ENCODE measurements at places on chromosomes 1 and 21. TPM values are rescaled to one million over a fixed set of nuclear protein-coding genes. Genes with fewer than 3 reads are reported as not detected.

PCP4 gene
- total RNA-seq: not detected

- H3K36me3 ChIP-seq: no peaks in the 10 kb centered on the region
- H3K4me3 ChIP-seq: no peak overlapping the region
- no peaks in the 10 kb centered on the region for H3K4me1 ChIP-seq
- no peaks in the 10 kb centered on the region for H3K27me3 ChIP-seq
- no peak for DNase-seq
- no peak overlapping the region for H3K27ac ChIP-seq
Measured at GRCh38 chr1:207605444-207606361, 39.2 kb upstream of the CR1L start.

DNA sequence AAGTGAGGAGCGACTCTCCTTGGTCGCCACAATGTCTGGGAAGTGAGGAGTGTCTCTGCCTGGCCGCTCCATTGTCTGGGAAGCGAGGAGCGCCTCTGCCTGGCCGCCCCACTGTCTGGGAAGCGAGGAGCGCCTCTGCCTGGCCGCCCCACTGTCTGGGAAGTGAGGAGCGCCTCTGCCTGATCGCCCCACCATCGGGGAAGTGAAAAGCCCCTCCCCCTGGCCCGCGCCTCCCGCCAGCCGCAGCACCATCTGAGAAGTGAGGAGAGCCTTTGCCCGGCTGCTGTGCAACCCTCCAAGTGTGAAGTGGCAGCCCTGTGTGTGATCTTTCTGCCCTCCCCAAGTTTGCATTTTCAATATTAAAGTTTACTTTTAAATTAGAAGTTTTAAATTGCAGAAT, 95.0 kb upstream of the PPP2R5A start:
- DNase-seq: no peak
- H3K4me1 ChIP-seq: peaks cover 16% of the 10 kb centered on the region

GRCh38 chr1:97824200-97824599, 96.6 kb downstream of the DPYD start:
- H3K4me3 ChIP-seq: no peak overlapping the region
- H3K4me1 ChIP-seq: no peaks in the 10 kb centered on the region
- H3K27ac ChIP-seq: no peak overlapping the region

- no peaks in the 10 kb centered on the region for H3K27me3 ChIP-seq
- H3K4me1 ChIP-seq: peaks cover 11% of the 10 kb centered on the region
- no peak overlapping the region for H3K27ac ChIP-seq
- peaks cover 22% of the 10 kb centered on the region for H3K36me3 ChIP-seq
- DNase-seq: no peak
Measured at GRCh38 chr1:223621312-223621734, 44.2 kb downstream of the CAPN8 start.

GRCh38 chr1:26291433-26291832, 11.5 kb downstream of the SH3BGRL3 start:
- no peak for DNase-seq
- no peak overlapping the region for H3K4me3 ChIP-seq
- no peaks in the 10 kb centered on the region for H3K4me1 ChIP-seq
- no peaks in the 10 kb centered on the region for H3K27me3 ChIP-seq
- H3K27ac ChIP-seq: no peak overlapping the region

GRCh38 chr21:45854690-45855247, 126.8 kb upstream of the COL6A1 start:
- no peaks in the 10 kb centered on the region for H3K36me3 ChIP-seq
- no peak for DNase-seq
- H3K4me3 ChIP-seq: no peak overlapping the region
- peaks cover 56% of the 10 kb centered on the region for H3K27me3 ChIP-seq

DNA sequence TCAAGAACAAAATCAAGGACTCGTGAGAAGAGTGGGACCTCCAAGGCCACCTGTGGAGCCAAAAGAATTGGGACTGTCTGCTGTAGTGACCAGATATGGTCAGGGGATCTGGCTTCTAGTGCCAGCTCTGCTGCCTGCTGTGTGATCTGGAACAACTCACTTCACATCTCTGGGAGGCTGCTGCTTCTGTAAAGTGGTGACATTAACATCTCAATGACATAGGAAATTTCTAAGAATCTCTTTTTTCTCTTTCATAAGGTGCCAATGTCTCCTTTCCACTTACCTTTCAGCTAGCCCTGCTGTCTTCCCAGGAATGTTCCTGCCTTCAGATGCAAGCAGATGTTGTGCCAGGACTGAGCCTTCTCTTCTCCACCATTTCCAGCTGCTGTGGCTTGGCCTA, 5.0 kb upstream of the SRSF4 start:
- H3K27ac ChIP-seq: peak overlapping the region; percentile 22
- DNase-seq: no peak
- H3K36me3 ChIP-seq: peaks cover 9% of the 10 kb centered on the region
- H3K27me3 ChIP-seq: no peaks in the 10 kb centered on the region
- H3K4me3 ChIP-seq: no peak overlapping the region

NGF gene
- not detected for total RNA-seq

- H3K4me3 ChIP-seq: peak within 1 kb of the TSS; percentile 80
- H3K4me1 ChIP-seq: peaks cover 54% of the 10 kb centered on the region
- H3K36me3 ChIP-seq: peaks cover 27% of the 10 kb centered on the region
- peak within 1 kb of the TSS; percentile 57 for H3K27ac ChIP-seq
Measured at GRCh38 chr1:209674957-209675564, at the start of gene G0S2. Gene G0S2 (plus strand): TSS chr1:209675412. CDS start chr1:209675685, 273 bp downstream.

DNA sequence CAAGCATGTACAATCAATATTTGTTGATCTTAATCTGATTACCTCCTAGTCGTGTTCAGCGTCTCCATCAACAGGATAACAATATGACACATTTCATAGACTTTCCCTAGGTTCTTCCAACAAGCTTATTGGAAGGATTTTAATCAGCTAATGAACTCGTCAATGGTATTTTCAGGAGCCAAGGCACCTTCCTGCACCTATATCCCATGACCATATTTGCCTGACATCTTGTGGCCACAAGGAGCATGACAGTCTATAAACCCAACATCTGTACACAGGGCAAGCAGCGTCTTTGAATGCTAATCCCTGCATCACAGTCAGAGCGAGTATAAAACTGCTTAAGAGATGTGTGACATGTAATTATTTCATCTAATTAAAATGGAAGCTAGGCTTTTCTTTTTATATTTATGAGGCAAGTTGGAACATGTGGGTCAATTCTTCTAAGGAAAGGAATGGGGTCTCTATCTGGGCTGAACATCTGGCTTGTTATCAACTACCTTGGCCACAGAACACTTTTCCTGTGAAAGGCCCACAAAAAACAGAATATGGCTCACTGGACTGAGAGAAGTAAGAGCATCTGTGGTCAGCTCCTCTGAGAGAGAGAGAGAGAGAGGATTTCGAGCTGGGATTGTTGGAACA, 388.8 kb downstream of the NTNG1 start:
- H3K27me3 ChIP-seq: no peaks in the 10 kb centered on the region
- H3K27ac ChIP-seq: no peak overlapping the region
- no peaks in the 10 kb centered on the region for H3K4me1 ChIP-seq
- H3K36me3 ChIP-seq: no peaks in the 10 kb centered on the region
- H3K4me3 ChIP-seq: no peak overlapping the region
- DNase-seq: peak; percentile 9

DIO1 gene
- not detected for total RNA-seq

DNA sequence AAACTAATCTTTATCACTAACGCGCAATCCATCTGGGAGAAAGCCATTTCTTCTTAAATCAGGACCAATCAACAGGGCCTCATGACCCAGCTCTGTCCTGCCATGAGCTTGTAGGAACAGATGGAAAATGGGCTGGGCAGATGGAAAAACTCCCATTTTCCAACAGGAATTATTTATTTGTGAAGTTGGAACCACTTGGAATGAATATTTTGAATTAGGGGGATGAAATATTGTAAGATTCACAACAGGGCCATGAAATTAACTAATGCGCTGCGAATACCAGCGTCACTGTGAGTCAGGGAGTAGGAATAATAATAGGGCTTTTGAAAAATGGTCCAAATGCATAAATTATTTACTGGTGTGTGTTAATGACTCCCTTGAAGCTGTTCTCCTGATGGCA, 53.1 kb upstream of the CYP2J2 start:
- no peaks in the 10 kb centered on the region for H3K36me3 ChIP-seq
- no peaks in the 10 kb centered on the region for H3K4me1 ChIP-seq
- no peak overlapping the region for H3K4me3 ChIP-seq
- no peak overlapping the region for H3K27ac ChIP-seq

DNA sequence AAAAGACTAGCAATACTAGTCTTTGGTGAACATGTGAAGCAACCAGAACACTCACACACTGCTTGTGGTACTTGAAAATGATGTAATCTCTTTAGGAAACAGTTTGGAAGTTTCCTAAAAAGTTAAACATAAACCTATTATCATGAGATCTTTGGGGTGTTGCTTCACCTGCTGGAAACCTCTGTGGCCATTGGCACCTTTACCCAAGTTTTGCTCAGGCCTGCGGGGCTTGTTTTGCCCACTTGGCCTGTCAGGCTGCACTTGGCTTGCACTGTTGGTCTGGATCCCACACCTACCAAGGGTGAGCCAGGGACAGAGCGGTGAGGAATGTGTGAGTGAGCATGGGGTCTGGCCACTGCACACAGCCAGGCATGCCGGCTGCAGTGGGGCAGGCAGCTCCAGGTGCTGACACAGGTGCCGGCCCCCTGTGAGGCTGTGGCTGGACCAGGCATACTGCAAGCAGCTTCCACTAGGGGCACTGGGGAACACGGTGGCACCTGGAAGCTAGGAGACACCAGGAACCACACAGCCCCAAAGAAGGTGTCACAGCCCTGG, 14.4 kb upstream of the FNBP1L start:
- DNase-seq: peak; percentile 53
- H3K4me3 ChIP-seq: no peak overlapping the region
- no peaks in the 10 kb centered on the region for H3K4me1 ChIP-seq
- no peaks in the 10 kb centered on the region for H3K27me3 ChIP-seq
- no peaks in the 10 kb centered on the region for H3K36me3 ChIP-seq

DNA sequence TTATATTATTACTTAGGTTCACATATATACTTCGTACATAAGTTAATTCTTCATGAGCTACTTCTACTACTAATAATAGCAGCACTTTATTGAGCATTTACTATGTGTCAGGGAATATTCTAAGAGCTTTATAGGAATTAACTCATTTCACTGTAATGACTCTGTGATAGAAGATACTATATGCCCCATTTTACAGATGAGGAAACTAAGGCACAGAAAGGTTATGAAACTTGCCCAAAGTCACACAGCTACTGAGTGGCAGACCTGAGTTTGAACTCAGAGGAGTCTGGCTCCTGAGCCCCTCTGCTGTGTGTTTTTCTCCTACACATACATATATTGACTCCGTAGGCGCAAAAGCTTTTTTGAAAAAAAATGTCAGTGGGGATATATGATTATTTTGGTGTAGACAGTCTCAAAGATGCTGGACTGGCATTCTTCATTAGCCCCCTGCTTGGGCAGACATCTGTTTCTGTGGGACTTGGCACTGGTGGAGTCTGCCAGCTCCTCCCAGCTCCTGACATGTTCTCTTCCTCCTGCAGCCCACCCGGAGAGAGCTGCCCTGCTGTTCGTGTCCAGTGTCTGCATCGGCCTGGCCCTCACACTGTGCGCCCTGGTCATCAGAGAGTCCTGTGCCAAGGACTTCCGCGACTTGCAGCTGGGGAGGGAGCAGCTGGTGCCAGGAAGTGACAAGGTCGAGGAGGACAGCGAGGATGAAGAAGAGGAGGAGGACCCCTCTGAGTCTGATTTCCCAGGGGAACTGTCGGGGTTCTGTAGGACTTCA, 70.9 kb downstream of the TCP10L start:
- DNase-seq: no peak
- no peaks in the 10 kb centered on the region for H3K27me3 ChIP-seq
- H3K4me1 ChIP-seq: no peaks in the 10 kb centered on the region
